CD4-positive, alpha-beta T cell treated with Interleukin-15 for 4 hours (primary cell): ENCODE measurements at places on chromosomes 4 and X.

DNA sequence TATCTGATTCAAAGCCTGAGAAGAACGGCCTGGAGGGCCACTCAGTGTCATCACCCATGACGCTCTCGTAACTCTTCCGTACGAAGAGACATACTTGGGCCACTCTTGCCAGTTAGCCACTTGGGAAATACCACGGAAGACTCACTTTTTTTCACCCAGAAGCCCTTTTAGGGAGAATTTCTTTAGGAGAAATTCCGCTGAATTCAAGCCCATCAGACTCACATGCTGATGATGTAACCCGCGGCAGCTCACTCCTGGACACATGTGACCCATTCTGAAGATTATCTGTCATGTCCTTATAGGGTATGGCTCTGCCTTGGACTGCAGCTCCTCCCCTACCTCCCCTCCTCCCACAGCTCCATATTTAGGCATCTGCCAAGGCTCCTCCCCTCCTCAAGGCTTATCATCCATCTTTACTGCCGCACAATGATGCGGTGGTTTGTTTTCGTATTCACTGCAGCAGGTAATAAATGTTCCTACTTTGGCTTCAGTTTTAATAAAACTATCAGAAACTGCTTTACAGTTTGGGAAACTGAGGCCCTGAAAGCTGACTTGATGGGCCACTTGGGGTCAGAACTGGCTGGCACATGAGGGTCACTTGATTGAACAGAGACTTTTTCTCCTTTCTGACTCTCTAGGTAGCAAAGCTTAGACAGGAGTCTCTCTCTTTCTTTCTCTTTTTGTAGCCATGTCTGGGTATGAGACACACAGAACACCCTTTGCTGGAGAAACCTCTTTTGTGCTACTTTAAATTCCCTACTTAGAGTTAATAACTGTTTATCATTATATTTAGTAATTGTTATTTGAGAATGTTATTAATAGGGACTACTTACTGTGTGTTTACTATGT lies 42.1 kb downstream of the RHOH start:
- DNase-seq, result peak; percentile 84

DNA sequence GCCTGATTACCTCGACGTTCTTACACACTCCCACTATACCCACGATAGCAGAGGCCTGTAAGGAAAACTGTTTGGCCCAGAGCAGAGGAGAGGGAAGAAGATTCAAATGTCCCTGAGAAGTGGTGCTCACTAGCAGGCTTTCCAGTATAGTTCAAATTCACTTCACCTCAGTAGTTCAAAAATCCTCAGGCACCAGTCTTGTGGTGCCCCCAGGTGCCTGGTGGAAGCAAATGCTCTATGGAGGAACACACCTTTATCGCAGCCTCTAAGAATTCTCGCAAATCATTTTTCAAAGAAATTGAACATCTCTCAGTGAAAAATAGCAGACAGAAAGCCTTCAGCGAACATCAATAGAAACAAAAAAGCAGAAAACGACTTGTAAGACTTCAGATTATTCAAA lies 12.2 kb upstream of the MTMR1 start:
- DNase-seq, result no peak

DNA sequence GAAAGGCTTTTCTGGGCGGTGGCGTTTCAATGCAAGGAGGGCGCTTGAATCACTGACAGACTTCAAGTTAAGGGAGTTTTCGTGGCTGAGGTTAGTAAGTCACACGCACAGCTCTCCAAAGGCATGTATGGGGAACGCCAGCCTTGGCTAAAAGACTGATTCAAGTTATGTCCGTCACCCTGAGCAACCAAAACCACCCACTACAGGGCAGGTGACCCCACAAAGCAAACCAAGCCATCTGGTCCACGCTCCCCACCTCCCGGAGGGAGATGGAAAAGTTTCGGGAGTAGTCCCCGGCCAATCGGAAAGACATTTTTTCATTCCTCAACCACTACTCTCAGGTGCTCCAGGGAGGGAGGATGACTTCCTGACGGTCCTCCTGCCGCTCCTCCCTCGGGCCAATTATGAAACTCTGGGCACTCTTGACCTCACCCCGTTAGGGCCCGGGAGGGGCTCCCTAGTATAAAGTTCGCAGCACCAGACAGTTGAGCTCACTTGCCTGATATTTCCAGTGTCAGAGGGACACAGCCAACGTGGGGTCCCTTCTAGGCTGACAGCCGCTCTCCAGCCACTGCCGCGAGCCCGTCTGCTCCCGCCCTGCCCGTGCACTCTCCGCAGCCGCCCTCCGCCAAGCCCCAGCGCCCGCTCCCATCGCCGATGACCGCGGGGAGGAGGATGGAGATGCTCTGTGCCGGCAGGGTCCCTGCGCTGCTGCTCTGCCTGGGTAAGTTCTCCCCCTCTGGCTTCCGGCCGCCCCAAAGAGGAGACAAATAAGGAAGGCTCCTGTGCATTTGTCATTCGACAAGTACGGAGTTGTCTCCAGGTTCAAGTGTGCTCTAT lies at the start of gene EREG:
TSS of gene EREG (plus strand) at position 494 of the 840 bp plus-strand sequence. CDS start at position 658, 164 bp downstream.
- DNase-seq, result no peak

DNA sequence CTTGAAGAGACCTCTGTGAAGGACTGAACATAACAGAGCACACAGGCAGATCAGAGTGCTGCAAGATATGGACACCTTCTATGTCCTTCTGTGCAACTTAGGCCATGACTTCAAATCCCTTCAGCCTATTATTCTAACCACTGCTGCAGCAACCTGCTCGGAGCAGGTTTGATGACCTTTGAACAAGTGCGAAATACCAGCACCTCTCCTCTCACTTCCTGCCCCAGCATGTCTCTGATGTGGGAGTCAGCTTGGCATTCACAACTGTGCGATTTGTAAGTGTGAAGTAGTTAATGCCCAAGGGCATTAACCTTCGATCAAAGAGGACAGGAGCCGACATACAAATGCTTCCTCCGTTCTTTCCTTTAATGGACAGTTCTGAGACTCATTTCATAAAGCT lies 1.6 kb upstream of the EXOC1 start:
- peak; percentile 30 for DNase-seq

GRCh38 chr4:39032218-39033085 lies at the start of gene TMEM156:
TMEM156 (minus strand) TSS chr4:39032409; CDS start chr4:39032313, 96 bp downstream.
- DNase-seq, result peak; percentile 74

DNA sequence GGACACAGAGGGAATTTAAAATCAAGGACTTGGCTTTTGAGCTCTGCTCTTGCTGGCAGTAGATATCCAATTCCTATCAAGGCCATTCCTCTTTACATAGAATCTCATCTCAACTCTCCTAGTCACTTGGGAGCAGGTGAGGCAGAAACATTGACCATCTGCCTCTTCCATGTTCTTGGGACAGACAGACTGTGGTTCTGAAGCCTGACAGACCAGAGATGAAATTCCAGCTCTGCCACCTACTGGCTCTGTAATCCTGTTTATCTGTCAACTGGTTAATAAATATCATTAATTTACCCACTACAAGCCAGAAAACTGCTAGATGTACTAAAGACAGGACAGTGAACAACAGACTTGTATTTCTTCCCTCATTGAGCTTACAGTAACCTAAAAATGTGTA lies 300.8 kb downstream of the ADGRL3 start:
- no peak for DNase-seq

GRCh38 chr4:148023512-148024181 lies 291.8 kb downstream of the ARHGAP10 start:
- DNase-seq, result no peak

- no peak for DNase-seq
These were observed 5.6 kb upstream of the BANK1 start for GRCh38 chr4:101784957-101785356.

- DNase-seq, result no peak
These were observed 324.8 kb upstream of the INTU start for GRCh38 chr4:127307996-127308395.

GRCh38 chrX:77450996-77451395 lies 3.8 kb downstream of the FGF16 start:
- DNase-seq, result no peak

DNA sequence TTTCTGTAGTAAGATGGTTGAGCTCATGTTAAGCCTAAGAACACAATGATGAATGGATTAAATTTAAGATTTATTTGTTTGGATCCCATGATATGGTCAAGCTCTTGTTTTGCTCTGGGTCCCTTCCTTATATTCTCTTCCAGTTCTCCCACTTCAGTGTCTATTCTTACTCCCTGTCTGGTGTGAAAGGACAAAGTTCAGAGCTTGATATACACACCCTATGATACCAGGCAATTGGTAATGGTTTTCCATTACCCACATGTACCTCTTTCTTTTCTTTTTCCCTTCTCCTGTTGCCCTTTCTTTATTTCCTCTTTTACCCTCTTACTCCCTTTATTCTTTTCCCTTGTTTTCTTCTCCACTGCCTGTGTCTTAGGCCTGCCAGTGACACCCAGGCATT lies 223.6 kb downstream of the RAPGEF2 start:
- no peak for DNase-seq

DNA sequence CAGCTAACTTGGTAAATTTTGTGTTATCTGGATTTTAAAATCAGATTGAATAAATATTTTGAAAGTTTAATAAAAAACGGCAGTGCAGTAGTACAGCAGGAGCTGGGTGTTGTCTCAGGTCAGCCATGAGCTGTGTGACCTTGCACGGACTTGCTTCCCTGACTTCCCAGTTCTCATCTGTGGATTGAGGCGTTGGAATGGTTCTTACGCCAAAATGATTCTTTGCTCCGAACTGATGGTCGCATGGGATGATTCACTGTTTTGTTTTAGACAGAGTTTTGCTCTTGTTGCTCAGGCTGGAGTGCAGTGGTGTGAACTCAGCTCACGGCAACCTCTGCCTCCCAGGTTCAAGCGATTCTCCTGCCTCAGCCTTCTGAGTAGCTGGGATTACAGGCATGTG lies 45.0 kb downstream of the RGS12 start:
- DNase-seq, result no peak

DNA sequence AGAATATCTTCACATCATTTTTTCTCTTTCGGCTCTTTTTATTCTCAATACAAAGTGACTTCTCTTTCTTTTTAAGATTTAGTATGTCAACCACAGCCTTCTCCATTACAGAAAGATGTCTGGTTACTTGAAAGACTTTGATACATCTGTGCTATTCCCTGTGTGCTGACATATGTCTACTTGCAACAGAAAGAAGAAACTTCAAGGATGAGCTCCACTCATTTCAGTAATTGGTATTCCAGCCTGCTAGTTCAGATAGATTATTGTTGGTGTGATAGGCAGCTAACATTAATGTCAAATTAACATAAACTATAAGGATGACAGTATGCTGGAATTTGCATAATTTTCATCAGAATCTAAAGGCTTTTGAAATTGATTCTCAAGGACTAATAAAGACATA lies 948.7 kb downstream of the PCDH18 start:
- DNase-seq, result no peak

GRCh38 chr4:234178-234577 lies 71.1 kb downstream of the ZNF732 start:
- no peak for DNase-seq

- DNase-seq, result no peak
These were observed 75.9 kb upstream of the AFAP1 start for GRCh38 chr4:8015512-8015911.

- no peak for DNase-seq
These were observed 4.7 kb downstream of the NKX1-1 start for GRCh38 chr4:1401409-1402020.

DNA sequence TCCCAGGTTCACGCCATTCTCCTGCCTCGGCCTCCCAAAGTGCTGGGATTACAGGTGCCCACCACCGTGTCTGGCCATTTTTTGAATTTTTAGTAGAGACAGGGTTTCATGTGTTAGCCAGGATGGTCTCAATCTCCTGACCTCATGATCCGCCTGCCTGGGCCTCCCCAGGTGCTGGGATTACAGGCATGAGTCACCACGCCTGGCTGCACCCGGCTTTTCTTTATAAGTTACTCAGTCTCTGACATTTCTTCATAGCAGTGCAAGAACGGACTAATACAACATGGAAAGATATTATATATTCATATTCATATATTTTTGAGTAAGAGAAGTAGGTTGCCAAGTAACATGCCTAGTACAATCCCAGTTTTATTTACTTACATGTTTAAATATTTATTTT lies 22.9 kb downstream of the SHROOM3 start:
- no peak for DNase-seq

GRCh38 chr4:133865612-133866327 lies 335.8 kb downstream of the PABPC4L start:
- DNase-seq, result no peak

- no peak for DNase-seq
These were observed 80.9 kb downstream of the CNGA2 start for GRCh38 chrX:151815398-151815797.

- no peak for DNase-seq
These were observed 33.6 kb upstream of the NOCT start for GRCh38 chr4:138981930-138982390.

GRCh38 chr4:184448821-184449220 lies 25.5 kb downstream of the IRF2 start:
- no peak for DNase-seq

DNA sequence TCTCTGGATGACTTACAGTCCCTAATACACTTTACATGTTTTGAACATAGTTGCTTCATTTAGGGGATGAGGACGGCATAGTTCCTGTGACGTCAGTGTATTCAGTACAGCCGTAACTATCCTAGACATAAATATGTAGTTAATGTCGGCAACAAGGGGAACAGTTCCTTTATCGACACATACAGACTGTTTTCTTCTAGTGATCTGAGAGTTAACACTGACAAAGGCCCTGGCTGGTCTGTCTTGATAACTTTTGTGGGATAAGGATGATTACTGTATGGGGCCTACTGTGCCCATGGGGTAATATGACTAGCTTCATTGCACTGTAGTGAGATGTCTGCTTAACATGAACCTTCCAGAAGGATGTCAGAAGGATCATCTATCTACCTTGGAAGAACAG lies 131.2 kb downstream of the ZNF518B start:
- no peak for DNase-seq

- DNase-seq, result no peak
These were observed 191.8 kb downstream of the SHROOM3 start for GRCh38 chr4:76626686-76627465.

DNA sequence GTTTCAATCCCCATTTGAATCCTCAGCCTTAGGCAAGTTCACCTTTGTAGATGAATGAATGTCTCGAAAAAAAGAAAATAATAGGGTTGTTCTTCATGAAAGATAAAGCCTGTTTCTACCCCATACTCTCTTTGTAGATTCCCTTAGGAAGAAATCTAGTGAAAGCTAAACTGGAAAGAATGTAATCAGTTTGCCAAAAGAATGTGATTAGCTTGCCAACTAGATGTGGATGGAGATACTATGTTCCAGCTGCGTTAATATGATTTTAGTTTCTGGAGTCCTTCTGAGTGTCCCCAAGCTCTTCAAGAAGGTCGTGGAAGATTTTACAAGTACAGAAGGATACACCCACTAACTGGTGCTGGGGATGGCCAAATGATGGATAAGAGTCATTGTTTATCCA lies 162.3 kb upstream of the EDNRA start:
- no peak for DNase-seq

DNA sequence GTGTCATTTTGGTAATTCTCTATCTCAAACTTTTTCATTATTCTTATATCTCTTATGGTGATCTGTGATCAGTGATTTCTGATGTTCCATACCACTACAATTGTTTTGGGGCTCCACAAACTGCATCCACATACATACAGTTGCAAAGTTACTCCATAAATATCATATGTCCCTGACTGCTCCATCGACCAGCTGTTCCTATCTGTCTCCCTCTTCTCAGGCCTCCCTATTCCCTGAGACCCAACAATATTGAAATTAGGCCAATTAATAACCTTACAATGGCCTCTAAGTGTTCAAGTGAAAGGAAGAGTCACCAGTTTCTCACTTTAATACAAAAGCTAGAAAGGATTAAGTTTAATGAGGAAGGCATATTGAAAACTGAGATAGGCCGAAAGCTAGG lies 108.7 kb downstream of the ANAPC10 start:
- no peak for DNase-seq

GRCh38 chr4:117417856-117418255 lies 332.5 kb upstream of the TRAM1L1 start:
- no peak for DNase-seq

GRCh38 chr4:55312489-55313101 lies 33.4 kb upstream of the SRD5A3 start:
- peak; percentile 39 for DNase-seq
